Adipose tissue (tissue), 3 donors: ENCODE measurements at places on chromosomes 2 and 18. TPM values are rescaled to one million over a fixed set of nuclear protein-coding genes. Genes with fewer than 3 reads are reported as not detected.

Gene DPYSL5
- 0.01 TPM for polyA plus RNA-seq

Gene MAB21L4
- not detected for polyA plus RNA-seq

Gene LONRF2
- 1.3 TPM for polyA plus RNA-seq

Gene HRH4
- 0.02 TPM for polyA plus RNA-seq

Gene GALNT5
- polyA plus RNA-seq, result 0.31 TPM

Gene CFAP65
- polyA plus RNA-seq, result not detected

Gene CCT4
- polyA plus RNA-seq, result 66.6 TPM

Gene PIEZO2
- polyA plus RNA-seq, result 0.91 TPM

Gene RAD51AP2
- polyA plus RNA-seq, result not detected

Gene PLEKHB2
- polyA plus RNA-seq, result 11.4 TPM

Gene ABCB11
- 0.59 TPM for polyA plus RNA-seq

Gene SALL3
- polyA plus RNA-seq, result 0.03 TPM

Gene HOXD12
- polyA plus RNA-seq, result not detected

Gene COPS9
- 149 TPM for polyA plus RNA-seq

Gene PTPRN
- 0.45 TPM for polyA plus RNA-seq

Gene FAM124B
- polyA plus RNA-seq, result 2.0 TPM
